ENCODE measurements at places on chromosomes 5 and 9.

- H3K27me3 ChIP-seq: no peaks in the 10 kb centered on the region
- H3K4me1 ChIP-seq: peaks cover 96% of the 10 kb centered on the region
- no peak overlapping the region for H3K4me3 ChIP-seq
- DNase-seq: no peak
- peaks cover 76% of the 10 kb centered on the region for H3K36me3 ChIP-seq
These were observed 246.9 kb downstream of the FANCC start for GRCh38 chr9:95070549-95071021.

- peaks cover 13% of the 10 kb centered on the region for H3K4me1 ChIP-seq
- H3K27me3 ChIP-seq: peaks cover 5% of the 10 kb centered on the region
- no peaks in the 10 kb centered on the region for H3K36me3 ChIP-seq
- DNase-seq: no peak
These were observed 58.0 kb downstream of the ZNF510 start for GRCh38 chr9:96719921-96720320.

DNA sequence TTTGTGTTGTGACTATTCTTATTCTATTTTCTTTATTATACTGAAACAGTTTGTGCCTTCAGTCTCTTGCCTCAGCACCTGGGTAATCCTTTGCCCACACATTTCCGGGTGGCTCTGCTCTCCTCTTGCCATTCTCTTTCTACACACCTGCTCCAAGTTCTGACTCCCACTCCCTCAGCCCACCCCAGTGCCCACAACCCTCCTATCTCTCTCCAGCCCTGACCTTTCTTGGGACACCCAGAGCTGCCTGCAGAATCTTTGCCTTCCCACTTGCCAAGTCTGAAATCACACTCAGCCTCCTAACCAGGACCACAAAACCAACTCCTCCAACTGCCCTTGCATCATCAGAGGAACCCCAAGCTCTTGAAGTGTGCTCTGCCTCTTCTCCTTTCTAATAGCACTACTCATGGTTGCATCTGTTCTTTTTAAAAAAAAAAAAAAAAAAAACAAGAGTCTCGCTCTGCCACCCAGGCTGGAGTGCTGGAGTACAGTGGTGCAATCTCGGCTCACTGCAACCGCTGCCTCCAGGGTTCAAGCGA, 4.1 kb downstream of the SWI5 start:
- DNase-seq: no peak
- H3K4me1 ChIP-seq: peaks cover 36% of the 10 kb centered on the region
- no peaks in the 10 kb centered on the region for H3K27me3 ChIP-seq
- H3K27ac ChIP-seq: no peak overlapping the region

- H3K27ac ChIP-seq: no peak overlapping the region
- no peaks in the 10 kb centered on the region for H3K27me3 ChIP-seq
- no peak overlapping the region for H3K4me3 ChIP-seq
- H3K36me3 ChIP-seq: no peaks in the 10 kb centered on the region
- no peak for DNase-seq
These were observed 187.9 kb downstream of the PALM2AKAP2 start for GRCh38 chr9:109967651-109968642.

- no peaks in the 10 kb centered on the region for H3K4me1 ChIP-seq
- DNase-seq: no peak
- H3K4me3 ChIP-seq: no peak overlapping the region
- H3K36me3 ChIP-seq: no peaks in the 10 kb centered on the region
- H3K27ac ChIP-seq: no peak overlapping the region
These were observed 113.1 kb downstream of the HTR4 start for GRCh38 chr5:148541054-148541835.

GRCh38 chr5:149857499-149857898, 87.1 kb downstream of the PDE6A start:
- H3K27ac ChIP-seq: peak overlapping the region; percentile 33
- H3K4me3 ChIP-seq: no peak overlapping the region
- DNase-seq: peak; percentile 76
- peaks cover 4% of the 10 kb centered on the region for H3K36me3 ChIP-seq
- no peaks in the 10 kb centered on the region for H3K27me3 ChIP-seq

- H3K4me3 ChIP-seq: no peak overlapping the region
- no peaks in the 10 kb centered on the region for H3K4me1 ChIP-seq
- no peak for DNase-seq
- no peaks in the 10 kb centered on the region for H3K36me3 ChIP-seq
- no peak overlapping the region for H3K27ac ChIP-seq
- H3K27me3 ChIP-seq: no peaks in the 10 kb centered on the region
These were observed 1219.3 kb upstream of the WWC1 start for GRCh38 chr5:167071981-167072610.

GRCh38 chr5:68999181-68999580, 94.6 kb upstream of the SLC30A5 start:
- no peak overlapping the region for H3K27ac ChIP-seq
- no peaks in the 10 kb centered on the region for H3K36me3 ChIP-seq
- no peak for DNase-seq

DNA sequence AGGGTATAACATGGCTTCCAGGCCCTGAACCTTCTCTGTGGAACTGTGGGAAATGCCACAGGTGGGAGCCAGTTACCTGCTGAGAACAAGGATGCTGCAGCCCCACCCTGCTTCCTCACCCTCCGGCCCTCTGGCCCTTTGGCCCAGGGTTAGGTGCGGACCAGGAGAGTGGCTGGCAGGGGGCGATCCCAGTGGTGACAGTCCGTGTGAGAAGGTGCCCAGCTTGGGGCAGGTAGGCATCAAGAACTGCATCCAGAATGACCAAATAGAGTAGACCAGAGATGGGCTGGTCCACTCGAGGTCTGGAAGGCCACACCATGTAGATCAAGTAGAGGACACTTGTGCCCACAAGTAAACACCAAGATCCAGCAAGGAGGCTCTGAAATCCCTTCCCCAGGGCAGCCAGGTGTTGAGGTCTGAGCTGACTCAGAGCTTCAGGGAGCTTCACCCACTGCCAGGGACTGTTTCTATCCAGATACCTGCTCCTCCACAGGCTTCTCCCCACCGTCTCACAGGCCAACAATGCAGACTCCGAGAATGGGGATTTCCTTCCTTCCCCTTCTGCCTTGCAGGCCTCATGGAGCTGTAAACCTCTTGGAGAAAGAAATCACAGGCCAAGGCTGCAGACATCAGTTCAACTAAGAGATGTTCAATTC, 61.4 kb upstream of the ZSWIM6 start:
- H3K27me3 ChIP-seq: no peaks in the 10 kb centered on the region
- H3K27ac ChIP-seq: no peak overlapping the region
- no peak overlapping the region for H3K4me3 ChIP-seq

DNA sequence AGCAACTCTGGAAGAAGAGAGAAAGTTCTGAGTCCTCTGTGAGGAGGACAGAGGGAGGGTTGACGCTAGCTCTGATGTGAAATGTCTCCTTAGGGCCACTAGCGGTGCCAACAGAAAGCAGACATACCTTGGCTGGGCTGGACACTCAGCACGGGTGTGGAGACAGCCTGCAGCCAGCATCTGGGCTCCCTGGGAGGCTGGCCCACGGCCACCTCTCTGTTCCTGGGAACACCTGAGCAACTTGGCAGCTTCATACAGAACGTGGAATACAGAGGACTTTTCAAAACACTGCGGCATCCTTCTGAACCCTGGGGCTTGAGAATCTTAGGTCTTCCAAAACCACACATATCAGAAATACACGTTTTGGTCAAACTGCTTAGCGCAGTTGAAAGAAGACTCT, 269.1 kb downstream of the FSTL4 start:
- H3K36me3 ChIP-seq: no peaks in the 10 kb centered on the region
- no peaks in the 10 kb centered on the region for H3K4me1 ChIP-seq
- no peak overlapping the region for H3K27ac ChIP-seq
- H3K4me3 ChIP-seq: no peak overlapping the region
- no peaks in the 10 kb centered on the region for H3K27me3 ChIP-seq
- no peak for DNase-seq

- H3K4me3 ChIP-seq: no peak overlapping the region
- no peaks in the 10 kb centered on the region for H3K4me1 ChIP-seq
- no peak overlapping the region for H3K27ac ChIP-seq
- no peaks in the 10 kb centered on the region for H3K36me3 ChIP-seq
These were observed 344.4 kb downstream of the MAN2A1 start for GRCh38 chr5:110034056-110034600.

DNA sequence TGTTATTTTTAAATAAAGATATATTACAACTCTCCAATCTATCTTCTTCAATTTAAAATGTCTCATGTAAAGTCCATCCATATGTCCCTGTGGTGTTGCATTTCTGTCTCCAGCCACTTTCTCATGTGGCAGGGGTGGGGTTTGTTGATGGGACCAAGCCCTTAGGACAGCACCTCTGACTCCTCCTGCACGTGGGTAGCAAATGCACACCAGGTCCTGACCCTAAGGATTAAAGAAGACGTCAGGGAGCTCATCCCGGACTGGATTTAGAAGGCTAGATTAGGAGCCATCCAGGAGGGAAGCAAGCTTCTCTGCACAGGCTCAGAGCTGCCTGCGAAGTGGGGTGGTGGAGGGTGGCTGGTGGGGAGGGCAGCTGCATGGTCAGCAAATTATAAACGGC, 38.9 kb upstream of the FAM120AOS start:
- H3K4me1 ChIP-seq: peaks cover 29% of the 10 kb centered on the region
- no peaks in the 10 kb centered on the region for H3K27me3 ChIP-seq
- no peak for DNase-seq
- no peak overlapping the region for H3K27ac ChIP-seq
- H3K4me3 ChIP-seq: no peak overlapping the region

DNA sequence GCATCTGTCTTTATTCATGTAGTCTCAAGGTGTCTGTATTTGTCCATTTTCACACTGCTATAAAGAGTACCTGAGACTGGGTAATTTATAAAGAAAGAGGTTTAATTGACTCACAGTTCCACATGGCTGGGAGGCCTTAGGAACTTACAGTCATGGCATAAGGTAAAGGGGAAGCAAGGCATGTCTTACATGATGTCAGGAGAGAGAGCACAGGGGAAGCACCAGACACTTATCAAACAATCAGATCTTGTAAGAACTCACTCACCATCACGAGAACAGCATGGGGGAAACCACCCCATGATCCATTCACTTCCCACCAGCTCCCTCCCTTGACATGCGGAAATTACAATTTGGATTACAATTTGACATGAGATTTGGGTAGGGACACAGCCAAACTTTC, 44.2 kb downstream of the NLN start:
- no peak overlapping the region for H3K27ac ChIP-seq
- H3K27me3 ChIP-seq: no peaks in the 10 kb centered on the region
- H3K4me3 ChIP-seq: no peak overlapping the region
- DNase-seq: no peak
- no peaks in the 10 kb centered on the region for H3K4me1 ChIP-seq

DNA sequence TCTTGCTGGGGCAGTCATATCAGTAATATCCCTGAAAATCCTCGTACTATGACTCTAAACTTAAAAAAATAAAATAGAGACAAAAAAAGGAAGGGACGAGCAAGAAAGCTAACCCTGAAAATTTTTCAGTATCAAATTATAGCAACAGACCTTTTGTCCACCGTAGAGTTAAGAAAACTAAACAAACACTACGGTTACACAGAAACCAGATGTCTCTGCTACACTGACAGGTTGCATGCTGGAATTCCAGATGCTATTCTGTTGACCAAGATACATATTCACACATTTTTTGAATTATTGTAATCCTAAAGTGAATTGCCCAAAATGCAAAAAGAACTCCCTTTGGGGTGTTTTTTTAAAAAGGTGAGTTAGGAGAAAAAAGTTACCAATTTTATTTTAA, 66.9 kb upstream of the SELENOP start:
- no peaks in the 10 kb centered on the region for H3K27me3 ChIP-seq
- no peak for DNase-seq
- no peak overlapping the region for H3K27ac ChIP-seq
- H3K36me3 ChIP-seq: no peaks in the 10 kb centered on the region
- H3K4me3 ChIP-seq: no peak overlapping the region
- H3K4me1 ChIP-seq: no peaks in the 10 kb centered on the region

DNA sequence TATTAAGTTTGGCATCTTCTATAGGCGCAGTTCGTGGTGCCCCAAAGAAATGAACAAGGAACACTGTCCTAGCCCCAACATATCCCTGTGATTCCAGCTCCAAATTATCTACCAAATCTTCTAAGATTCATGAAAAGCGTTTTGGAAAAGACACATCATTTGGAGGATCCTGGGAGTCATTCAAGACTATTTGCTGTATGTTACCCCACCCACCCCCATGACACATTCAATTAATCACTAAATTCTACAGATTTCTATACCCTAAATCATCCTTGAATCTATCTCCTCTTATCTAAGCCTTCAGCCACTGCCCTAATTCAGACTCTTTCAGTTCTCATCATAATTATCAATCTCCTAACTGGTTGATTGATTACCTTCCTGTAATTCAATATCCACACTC, 5.5 kb upstream of the RUSC2 start:
- H3K36me3 ChIP-seq: no peaks in the 10 kb centered on the region
- peaks cover 13% of the 10 kb centered on the region for H3K4me1 ChIP-seq
- H3K4me3 ChIP-seq: no peak overlapping the region

GRCh38 chr5:137217599-137218200, 281.4 kb downstream of the SPOCK1 start:
- H3K27ac ChIP-seq: no peak overlapping the region
- DNase-seq: no peak
- H3K4me3 ChIP-seq: no peak overlapping the region
- H3K36me3 ChIP-seq: no peaks in the 10 kb centered on the region

DNA sequence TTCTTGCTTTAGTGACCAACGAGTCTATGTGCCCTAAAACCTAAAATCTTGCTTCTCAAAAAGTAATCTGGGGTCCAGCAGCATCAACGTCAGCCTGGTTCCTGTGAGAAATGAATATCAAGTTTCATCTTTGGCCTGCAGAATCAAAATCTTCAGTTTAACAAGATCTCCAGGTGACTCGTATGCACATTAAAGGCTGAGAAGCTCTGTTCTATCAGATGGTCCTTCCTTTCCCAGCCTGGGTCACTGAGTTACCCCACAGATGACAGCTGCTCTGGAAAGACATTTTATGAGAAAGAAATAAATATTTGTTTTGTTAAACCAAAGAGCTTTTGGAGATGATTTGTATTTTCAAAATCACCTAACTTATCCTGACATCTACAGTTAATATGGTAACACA, 75.8 kb downstream of the ADAMTSL1 start:
- DNase-seq: no peak
- H3K4me3 ChIP-seq: no peak overlapping the region

DNA sequence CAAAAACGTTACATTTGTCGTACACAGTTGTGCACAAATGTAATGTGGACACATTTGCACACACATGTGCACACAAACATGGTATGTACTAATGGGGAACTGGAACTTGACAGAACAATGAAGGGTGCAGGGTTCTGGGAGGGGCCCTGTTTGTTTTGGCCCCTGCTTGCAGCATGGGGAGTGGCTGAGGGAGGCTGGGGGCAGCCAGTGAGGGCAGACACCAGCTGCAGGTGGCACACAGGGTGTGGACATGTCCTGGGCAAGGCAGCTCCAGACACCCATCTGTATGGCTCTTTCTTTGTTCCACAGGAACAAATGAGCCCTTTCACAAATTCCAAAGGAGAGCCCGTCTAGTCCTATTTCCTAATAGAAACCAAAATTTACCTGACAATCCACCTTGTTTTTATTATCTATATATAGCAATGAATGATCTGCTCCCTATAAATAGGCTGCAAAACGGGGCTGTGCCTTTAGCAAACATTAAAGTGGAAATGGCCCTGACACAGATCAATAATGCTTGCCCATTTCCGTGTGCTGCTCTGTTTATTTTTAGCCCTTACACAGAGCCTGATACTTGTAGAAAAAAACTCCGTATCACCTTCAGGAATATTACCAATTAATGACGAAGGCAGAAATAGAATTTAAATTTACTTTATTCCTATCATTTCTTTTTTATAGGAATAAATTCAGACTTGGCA, 26.4 kb downstream of the MARCHF3 start:
- H3K27ac ChIP-seq: no peak overlapping the region
- no peaks in the 10 kb centered on the region for H3K27me3 ChIP-seq
- no peak for DNase-seq
- no peaks in the 10 kb centered on the region for H3K36me3 ChIP-seq
- peaks cover 75% of the 10 kb centered on the region for H3K4me1 ChIP-seq
